ENCODE measurements at places on chromosomes 4 and X.

- no peak for DNase-seq
These were observed at the start of gene ZIC3 for GRCh38 chrX:137565921-137566745. Gene ZIC3, plus strand, starts transcription at chrX:137566127. Its CDS starts 565 bp downstream, at chrX:137566692.

DNA sequence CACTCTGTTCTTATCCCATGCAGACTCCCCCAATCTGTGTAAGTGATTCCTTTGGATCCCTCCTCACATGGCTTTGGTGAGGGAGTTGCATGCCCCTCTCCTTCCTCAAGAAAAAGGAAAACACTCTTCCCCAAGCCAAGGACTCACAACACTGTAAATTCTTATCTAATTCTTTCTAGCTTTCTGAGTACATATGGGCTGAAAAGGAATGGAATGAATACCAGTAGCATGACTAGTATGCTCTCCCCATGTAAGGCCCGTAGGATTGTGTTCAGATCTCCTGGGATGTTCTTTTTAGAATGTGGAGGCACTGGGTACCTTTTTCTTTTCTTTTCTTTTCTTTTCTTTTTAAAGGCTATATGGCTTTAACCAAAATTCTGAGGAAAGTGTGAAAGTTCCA is 17.0 kb upstream of the MAGED1 start:
- no peak for DNase-seq

DNA sequence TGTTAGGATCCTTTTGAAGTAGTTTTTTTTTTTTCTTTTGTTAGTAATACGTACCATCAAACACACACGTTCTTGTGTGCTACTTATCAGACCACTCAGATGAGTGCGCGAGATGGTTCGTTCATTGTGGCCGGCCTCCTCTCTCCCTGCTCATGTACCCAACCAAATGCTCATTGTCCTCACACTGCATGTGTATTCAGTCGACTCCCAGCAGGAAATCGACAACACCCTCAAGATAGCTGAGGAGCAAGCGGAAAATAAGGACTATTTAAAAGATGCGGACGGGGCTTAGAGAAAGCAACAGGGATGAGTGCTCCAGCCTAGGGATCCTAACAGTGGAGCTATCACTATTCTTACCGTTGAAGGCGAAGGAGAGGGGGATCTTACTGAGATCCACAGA is 72.9 kb upstream of the GUCY1A1 start:
- no peak for DNase-seq

DNA sequence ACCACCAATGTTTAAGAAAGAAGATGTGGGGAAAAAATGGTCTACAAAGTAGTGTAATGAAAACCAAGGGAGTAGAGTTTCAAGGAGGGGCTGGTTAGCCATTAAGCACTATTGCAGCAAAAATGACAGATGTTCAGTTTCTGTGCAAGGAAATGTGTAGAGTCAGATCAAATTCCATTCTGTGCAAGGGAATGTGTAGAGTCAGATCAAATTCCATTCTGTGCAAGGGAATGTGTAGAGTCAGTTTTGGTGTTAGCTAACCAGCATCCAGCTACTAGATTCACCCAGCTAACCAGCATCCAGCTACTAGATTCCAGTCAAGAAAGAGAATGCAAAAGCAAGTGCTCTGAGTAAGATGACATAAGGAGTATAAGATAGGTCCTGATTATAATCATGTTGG is 208.8 kb downstream of the COX18 start:
- DNase-seq: no peak
